ENCODE measurements at places on chromosomes 4 and X.
A peak's percentile ranks its signal among the peaks of the same experiment; 100 is the strongest.

GRCh38 chrX:112068430-112068829 lies 14.1 kb downstream of the TRPC5 start:
- DNase-seq, result no peak

DNA sequence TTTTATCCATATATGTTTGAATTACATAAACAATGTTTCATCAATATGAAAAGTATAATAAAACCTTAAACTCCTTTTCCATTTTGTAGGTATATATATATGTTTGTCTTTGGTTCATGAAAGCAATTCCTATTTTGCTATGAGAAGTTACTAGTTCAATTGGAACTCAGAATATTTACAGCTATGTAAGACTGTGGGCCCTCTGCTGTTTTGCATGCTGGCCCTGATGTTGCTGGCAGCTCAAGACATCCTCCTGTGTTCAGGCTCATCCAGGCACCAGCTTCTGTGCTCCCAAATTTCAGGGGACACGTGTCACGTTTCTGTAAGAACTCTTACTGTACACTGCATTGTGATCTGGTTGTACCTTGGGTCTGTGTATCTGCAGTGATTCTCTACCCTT lies 38.7 kb upstream of the OTUD4 start:
- no peak for DNase-seq

GRCh38 chr4:185915817-185916216 lies 103.8 kb upstream of the SORBS2 start:
- no peak for DNase-seq

GRCh38 chrX:101260435-101260834 lies 30.7 kb downstream of the TAF7L start:
- DNase-seq, result no peak

DNA sequence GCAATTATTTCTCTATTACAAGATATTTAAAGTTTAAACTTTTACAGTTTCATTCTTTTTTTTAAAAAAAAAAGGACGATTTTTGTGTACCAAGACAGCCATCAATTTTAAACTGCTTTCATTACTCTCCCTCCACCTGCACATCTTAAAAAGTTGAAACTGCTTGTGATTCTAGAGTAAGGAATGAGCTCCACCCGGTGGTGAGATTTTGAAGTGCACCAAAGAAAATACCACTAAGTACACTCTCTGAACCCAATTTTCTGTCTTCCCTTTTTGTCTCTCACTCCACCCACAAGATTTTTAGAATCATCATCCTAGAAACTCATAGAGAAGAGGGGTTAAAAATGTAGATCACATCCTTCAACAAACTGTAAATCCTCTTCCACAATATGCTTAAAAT lies 91.3 kb upstream of the WDR44 start:
- DNase-seq, result peak; percentile 6

DNA sequence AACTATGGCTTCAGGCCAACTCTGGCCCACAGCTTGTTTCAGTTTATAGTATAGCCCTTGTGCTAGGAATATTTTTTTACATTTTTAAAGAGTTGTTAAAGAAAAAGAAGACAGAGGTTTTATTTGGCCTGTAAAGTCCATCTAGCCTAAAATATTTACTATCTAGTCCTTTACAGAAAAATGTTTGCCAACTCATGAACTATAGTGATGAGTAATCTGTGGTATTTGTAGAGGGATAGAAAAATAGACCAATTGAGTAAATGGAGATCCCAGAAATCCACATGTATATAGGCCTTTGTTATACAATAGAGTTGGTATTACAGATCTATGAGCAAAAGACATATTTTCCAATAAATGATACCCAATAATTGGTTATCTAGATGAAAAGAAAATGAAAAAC lies 288.7 kb downstream of the PRDM5 start:
- DNase-seq, result no peak

GRCh38 chr4:104848597-104849225 lies 298.0 kb upstream of the TET2 start:
- no peak for DNase-seq

DNA sequence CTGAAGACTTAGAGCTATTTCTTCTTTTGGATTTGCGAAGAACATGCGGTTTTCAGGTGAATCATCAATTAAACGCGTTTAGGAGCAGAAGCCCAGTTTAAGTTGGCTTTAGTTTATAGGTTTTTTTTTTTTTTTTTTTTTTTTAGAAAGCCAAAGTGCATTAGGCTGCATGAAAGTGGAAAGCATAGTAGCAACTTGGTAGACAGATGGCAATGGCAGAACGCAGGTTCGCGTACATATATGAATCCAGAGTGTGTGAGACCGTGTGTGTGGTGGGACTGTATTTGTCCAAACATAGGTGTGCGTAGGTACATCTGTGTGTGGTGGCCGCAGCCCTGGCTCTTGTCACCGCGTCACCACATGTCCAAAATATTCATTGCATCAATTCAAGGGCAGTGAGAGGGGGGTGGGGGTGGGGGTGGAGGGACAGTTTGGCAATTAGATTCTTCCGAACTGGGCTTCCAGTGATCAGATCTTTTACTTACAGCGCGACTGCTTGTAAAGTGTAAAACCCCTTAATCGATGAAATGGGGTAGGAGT lies 901 bp downstream of the JADE1 start:
- DNase-seq, result peak; percentile 27

DNA sequence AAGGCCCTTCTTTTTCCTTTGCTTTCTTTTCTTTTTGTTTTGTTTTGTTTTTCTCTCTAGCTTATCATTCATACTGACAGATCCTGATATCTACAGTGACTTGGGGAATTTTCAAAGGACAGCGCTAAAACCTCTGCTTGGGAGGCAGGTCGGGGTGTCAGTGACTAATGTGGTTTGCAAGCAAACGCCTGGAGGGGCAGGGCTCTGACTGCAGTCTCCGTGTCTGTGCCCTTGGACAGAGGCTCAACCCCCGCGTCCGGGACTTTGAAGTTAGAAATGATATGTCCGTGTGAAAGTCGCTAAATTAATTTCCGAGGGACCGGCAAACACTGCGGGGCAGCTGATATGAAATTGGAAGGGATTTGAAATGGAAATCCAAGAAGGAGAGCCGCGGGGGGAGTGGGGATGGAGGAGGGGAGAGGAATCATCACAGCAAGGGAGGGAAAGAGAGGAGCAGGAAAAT lies 312.4 kb downstream of the DHRSX start:
- no peak for DNase-seq

DNA sequence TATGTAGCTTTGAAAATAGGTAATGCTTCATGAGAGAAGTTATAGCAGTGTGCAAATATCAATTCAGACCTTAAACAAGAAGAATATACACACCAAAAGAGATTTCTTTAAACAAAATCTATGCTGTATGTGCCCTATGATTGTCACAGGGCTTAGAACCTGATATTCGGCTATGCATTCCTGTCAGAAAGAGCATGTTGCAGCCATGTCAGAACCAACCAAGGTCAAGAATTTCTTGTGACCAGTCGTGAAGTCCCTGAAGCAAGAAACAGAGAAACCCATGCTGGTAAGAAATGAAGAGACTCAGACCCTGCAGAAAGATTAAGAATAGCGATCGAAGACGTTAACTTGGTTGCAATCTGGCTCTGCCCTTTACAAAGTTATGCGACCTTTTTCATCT lies 210.3 kb upstream of the SPIN4 start:
- DNase-seq, result no peak

DNA sequence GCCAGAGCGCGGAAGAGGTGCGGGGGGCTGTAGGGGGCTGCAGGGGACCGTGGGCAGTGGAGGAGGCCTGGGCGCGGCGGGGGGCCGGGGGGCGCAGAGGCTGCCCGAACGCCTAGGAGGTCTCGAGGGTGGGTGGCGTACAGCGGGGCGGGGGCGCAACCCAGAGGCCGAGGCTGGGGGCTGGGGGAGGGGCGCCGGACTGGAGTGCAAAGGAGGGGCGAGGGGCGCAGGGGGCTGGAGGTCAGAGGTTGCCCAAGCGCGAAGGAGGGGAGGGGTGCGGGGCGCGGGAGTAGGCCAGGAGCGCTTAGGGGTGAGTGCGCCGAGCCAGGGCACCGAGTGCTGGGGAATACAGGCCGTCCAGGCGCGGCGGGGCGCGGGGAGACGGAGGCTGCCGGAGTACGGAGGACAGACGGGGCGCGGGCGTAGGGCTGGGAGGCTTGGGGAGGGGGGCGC lies 255 bp downstream of the GYG2 start:
- DNase-seq, result no peak

Data from GM19239 (cell line).